ENCODE measurements at places on chromosomes 7 and 10. TPM values are rescaled to one million over a fixed set of nuclear protein-coding genes. Genes with fewer than 3 reads are reported as not detected.

INHBA gene
- not detected for total RNA-seq

OR9A2 gene
- total RNA-seq, result not detected

VAX1 gene
- not detected for total RNA-seq

SFRP5 gene
- not detected for total RNA-seq

AMZ1 gene
- 0.36 TPM for total RNA-seq

PRSS37 gene
- not detected for total RNA-seq

OR2A1 gene
- total RNA-seq, result not detected

NUTM2D gene
- total RNA-seq, result 0.55 TPM

NCAPG2 gene
- total RNA-seq, result 145 TPM
